ENCODE measurements at places on chromosomes 2 and 18.

DNA sequence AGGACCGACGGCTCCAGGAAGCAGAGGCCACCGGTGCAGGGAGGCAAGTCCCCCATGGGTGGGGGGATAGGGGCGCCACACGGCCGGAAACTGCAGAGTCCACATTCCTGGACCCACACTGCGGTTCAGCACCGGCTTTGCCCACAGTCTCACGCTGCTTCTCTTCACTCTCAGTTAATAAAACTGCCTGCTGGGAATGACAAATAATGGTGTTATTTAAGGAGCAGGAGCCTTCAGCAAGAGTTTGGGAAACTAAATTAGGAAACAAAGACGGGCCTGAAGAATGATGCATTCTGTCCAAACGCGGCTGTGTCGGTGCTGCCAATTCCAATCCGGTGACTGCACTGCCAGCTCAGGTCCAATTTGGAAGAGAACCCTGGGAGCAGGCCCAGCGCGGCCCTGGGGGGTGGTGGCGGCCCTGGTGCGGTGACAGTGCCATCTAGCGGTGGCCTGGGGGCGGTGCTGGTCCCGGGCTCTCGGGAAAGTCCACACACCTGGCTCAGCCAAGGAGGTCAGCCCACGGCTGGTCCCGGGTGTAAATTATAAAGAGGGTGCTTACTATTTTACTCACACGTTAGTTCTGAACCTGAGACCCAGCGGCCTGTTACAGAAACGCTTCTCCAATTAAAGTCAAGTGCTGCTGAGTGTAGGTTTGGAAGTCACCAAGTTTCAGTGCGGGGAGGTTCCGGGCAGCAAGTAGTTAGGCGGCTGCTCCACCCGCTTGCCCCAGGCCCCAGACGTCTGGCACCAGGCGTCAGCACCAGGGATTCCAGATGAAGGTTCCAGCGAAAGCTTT lies 73.1 kb upstream of the PXDN start:
- DNase-seq: peak; percentile 98

GRCh38 chr2:69428981-69429380 lies 8.3 kb downstream of the NFU1 start:
- DNase-seq: no peak

DNA sequence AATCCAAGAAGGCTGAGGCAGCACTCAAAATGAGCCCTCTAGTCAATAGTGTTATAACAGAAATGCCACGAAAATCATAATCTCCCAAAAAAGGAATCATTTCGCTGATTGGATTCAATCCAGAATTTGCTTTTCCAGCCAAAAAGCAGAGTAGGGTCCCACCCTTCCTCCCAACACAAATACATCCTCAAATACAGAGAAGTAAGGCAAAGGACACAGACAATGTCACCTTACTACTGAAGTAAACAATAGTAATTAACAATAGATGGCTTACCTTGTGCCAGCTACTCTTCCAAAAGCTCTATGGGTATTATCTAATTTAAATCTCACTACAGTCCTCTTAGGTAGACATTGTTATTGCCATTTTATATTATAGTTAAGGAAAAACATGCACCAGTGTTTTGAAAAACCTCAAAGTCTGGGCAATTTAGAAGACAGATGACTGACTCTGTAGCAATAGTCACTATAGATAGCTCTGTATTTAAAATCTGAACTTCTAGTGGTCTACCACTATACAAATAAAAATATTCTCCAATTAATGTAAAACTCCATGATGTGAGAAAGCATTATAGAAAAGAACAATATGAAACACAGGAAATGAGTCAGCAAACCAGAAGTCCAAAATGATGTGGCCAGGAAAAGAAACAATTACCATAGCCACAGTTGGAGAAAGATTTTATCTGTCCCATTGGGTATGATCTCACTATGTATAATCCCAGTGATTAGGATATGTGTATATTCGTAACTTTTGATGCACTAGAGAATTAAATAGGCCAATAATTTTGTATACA lies 305.0 kb upstream of the ERBB4 start:
- DNase-seq: peak; percentile 89

DNA sequence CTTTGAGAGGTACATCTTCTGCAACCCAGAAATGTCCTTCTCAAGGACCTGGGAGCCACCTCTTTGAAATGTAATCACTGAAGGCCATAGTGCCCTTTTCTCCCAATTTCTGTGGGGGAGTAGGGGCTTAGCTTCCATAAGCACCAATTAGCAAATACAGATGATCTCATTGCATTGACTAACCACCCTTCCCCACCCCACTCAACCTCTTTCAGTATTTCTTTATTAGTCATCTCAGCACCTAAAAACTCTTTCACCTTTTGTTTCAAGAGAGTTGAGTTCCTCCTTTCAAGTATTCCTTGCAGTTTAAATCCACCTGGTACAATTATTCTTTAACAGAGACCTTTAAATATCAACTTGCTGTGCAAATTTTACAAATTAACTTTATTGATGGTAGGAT lies 1011.8 kb upstream of the CDH2 start:
- DNase-seq: peak; percentile 29

GRCh38 chr2:162254236-162254871 lies 11.1 kb upstream of the FAP start:
- DNase-seq: no peak

- DNase-seq: no peak
Observed at GRCh38 chr18:55996717-55997116, 408.7 kb upstream of the TCF4 start.

DNA sequence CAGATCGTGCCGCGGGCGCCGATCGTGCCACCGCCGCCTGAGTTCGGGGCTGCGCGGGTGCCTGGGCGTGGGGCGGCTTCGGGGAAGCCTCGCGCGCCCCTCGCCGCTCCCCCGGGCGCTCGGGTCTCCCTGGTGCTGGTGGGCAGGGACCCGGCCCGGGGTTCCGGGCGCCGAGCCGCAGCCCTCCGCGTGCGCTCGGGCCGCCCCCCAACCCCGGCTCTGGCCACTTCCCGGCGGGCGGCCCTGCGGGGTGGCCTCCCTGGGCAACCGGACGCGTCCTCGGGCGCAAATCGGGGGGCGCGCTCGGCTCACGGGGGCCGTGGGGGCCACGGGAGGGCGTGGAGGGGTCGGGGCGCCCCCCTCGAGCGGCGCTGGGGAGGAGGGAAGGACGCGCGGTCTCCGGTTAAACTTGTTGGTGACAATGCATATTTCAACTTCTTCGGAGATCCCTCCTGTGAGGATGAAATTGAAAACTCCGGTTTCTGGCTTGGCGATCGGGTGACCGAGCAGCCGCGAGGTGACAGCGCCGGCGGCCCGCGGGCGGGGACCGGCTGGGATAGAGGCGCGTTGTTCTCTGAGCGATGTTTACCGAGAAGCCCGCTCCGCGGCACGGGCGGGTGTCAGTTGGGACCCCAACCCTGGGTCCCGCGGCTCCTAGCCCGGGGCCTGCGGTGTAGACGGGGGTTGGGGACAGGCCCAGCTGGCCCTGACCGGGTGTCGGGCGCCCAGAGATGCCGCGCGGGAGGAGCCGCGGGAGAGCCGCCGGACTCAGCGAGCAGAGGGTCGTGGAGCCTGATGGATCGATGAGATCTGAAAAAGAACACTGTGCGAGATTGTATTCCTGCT lies 676 bp downstream of the SH3BP4 start:
- DNase-seq: no peak

GRCh38 chr2:127143841-127144782 lies 37.2 kb upstream of the BIN1 start:
- peak; percentile 68 for DNase-seq

GRCh38 chr2:205782941-205783340 lies 100.6 kb downstream of the NRP2 start:
- DNase-seq: no peak

- DNase-seq: peak; percentile 58
Observed at GRCh38 chr2:21820271-21820670, 696.5 kb downstream of the TDRD15 start.

GRCh38 chr2:143229952-143230351 lies 100.7 kb downstream of the ARHGAP15 start:
- DNase-seq: no peak

DNA sequence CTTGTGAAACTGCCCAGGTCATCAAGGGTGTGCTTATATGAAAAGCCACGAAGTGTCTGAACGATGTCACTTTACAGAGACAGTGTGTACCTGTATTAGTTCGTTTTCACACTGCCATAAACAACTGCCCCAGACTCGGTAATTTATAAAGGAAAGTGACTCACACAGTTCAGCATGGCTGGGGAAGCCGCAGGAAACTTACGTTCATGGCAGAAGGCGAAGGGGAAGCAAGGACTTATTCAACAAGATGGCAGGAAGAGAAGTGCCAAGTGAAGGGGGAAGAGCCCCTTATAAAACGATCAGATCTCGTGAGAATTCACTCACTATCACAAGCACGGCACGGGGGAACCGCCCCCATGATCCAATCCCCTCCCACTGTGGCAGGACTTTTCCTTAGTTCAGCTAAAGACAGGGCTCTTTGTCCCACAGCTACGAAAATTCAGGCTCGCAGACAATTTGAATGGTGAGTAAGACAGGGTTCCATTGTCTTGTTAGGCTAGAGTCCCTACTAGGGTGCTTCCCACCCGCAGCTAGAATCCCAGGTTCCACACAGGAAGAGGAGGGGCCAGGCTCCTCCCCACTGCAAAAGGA lies 20.1 kb downstream of the TMEM177 start:
- DNase-seq: no peak

DNA sequence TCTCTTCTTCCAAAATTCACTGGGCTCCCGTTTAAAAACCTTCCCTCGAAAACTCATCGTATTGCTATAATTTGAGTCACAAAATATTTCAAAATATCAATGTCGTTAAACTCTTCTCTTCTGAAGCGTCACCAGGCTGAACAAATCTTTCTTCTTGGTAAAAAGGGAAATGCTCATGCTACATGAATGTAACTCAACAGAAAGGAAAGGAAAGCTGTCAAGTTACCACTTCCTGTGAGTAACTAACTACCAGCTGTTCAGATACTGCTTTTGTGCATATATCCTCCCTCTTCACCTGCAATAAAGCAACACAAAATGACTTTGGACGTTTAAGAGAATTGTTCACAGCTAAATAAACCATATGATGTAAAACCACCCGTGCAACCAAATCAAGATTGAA lies 95.4 kb downstream of the DOCK10 start:
- peak; percentile 81 for DNase-seq

- DNase-seq: no peak
Observed at GRCh38 chr2:239204136-239204875, 196.5 kb downstream of the HDAC4 start.

DNA sequence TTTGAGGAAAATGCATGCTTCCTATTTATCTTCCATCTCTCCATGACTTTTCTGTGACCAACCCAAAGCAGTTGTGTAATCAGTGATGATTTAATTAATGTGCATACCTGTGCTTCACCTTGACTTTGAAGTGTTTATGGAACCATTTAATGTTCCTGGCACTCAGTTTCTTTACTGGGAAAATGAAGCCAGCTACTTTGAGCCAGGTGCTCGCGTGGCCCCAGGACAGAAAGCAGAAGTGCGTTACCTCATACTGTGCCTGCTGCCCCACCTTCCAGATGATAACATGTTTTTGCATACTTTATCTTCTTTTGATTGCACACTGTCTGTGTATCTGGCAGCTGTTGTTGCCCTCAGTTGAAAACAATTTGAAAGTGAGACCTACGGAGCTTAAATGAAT lies 61.3 kb downstream of the PMAIP1 start:
- no peak for DNase-seq

DNA sequence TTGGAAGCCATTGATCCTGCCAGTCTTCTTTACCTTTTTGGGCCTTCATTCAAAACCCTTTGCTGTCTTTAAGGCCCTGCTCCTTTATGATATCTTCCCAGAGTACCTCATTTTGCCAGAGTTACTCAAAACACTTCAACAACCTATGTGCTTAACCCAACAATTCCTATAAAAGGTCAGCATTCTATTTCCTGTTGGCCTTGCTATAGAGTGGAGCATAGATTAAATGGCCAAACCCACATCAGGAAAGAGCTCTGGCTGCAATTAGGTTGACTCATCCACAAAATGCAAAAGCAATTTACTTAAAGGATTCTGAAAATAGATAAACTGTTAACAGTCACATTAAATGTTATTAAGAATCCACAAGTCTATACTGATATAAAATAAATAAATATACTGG lies 21.2 kb downstream of the MRPL33 start:
- peak; percentile 71 for DNase-seq

- DNase-seq: no peak
Observed at GRCh38 chr2:179764710-179765109, 96.7 kb downstream of the ZNF385B start.

DNA sequence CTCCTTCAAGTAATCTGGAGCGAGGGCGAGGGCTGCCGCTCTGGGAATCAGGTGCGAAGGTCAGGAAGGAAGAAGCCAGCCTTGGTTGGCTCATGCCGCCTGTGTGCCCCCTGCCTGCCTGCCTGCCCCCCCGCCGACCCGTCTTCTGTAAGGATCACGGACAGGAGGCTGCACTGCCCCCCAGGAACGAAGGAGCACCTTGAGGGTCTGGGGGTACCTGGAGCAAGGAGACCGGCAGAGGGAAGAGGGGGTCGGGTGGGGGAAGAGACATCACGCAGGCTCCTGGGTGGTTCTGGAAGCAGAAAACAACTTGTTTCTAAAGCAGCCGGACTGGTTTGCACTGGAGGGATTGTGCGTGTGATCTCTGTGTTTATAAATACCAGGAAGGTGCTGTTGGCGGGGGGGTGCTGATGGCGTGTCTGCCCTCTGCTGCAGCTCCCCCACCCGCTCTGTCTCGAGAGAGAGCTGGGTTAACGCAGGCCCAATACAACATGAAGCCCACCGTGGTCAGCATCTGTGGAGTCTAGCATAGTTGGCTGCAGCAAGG lies 1.7 kb downstream of the FOSL2 start:
- DNase-seq: peak; percentile 54

DNA sequence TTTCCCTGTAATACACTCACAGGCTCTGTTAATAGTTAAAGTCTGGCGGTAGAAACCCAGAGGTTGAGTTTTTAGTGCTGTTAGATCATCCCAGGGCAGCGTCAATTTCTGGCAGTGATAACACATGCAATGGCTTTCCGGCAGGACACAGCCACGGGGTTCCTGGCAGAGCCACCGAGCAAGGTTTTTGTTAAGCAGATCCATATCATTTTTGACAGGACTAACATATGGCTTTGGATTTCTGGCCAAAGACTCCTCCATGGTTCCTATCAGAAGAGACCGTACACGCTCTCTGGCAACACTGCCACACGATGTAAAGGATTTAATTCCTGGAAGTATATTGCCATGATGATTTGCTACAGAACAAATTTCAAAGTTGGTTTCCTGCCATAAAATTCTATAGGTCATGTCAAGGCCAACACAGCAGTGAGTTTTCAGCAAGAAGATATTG lies 854.3 kb downstream of the LRRTM4 start:
- DNase-seq: no peak

DNA sequence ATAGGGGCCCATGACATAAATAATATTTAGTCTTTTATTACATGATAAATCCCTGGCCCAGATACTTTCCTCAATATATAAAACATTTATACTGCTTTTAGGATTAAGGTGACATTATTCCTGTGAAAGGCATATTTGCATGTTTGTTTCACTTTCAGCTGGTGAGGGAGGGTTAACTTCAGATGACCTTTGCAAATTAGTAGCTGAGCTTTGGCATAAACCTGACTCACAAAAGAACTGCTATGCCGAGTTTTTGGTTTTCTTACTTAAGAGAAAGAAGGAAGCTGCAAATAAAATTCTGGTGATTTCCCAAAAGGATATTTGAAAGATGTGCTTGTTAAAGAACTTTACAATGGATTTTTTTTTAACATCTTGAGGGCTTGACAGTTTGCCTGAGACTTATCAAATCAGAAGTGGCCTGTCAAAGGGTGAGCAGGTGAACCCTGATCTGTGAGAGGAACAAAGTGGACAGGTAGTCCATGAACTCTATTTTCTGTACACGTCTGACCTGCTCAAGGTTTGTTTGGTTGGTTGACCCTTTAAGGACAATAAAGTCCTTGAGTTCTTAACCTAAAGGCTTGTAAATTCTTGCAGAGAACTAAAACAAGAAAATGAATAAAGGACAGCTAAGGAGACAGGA lies 93.5 kb downstream of the FAM124B start:
- no peak for DNase-seq

GRCh38 chr2:38709567-38710194 lies 41.5 kb downstream of the SRSF7 start:
- no peak for DNase-seq
